Right ventricle myocardium superior (tissue), 1 donor: ENCODE measurements at places on chromosomes 6 and 20. TPM values are rescaled to one million over a fixed set of nuclear protein-coding genes. Genes with fewer than 3 reads are reported as not detected.

DNA sequence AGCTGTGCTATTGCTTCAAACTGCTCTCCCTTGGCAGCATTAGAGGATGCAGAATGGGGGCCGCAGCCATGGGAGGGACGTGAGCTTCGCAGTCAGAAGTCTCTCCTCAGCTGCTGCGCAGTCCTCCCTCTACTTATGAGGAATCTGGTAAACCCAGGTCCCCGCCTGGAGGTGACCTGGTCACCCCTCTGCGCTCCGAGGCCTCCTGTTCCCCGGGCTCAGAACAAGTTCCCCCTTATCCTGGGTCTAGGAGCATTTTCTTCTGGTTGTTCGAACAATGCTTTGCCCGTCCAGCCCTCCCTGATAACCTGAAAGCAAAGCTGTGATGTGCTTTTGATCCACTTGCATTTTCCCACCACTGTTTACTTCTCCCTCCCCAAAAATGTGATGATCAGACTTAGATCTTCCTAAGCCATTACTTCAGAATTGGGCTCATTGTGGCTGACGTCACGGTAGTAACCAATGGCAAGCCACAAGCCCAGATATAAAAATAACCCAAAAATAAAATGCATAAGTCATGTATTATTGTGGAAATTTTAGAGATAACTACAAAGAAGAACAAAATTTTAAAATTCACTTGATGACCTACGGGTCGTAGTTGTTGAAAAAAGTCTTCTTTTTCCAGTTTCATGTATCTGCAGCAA, 80.7 kb downstream of the SERAC1 start:
- DNase-seq: peak; percentile 41

DNA sequence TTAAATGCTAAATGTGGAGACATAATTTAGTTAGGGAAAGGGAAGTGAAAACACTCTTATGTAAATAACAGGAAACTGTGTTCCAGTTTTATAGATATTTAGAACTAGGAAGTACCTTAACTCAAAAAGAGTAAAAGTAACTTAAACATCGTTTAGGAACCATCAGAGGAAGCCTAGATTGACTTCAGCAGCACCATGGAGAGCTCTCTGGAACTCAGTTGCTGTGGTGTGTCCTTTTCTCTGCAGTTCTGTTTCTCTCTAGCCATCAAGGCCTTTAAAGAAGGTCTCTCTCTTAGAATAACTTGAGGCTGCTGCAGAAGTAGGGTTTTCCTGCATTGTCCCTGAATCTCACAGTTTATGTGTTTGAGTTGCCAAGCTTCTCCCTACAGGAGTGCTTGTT, 26.9 kb downstream of the CLVS2 start:
- DNase-seq: no peak

GRCh38 chr6:159180001-159180400, 10.8 kb downstream of the FNDC1 start:
- DNase-seq: no peak

DNA sequence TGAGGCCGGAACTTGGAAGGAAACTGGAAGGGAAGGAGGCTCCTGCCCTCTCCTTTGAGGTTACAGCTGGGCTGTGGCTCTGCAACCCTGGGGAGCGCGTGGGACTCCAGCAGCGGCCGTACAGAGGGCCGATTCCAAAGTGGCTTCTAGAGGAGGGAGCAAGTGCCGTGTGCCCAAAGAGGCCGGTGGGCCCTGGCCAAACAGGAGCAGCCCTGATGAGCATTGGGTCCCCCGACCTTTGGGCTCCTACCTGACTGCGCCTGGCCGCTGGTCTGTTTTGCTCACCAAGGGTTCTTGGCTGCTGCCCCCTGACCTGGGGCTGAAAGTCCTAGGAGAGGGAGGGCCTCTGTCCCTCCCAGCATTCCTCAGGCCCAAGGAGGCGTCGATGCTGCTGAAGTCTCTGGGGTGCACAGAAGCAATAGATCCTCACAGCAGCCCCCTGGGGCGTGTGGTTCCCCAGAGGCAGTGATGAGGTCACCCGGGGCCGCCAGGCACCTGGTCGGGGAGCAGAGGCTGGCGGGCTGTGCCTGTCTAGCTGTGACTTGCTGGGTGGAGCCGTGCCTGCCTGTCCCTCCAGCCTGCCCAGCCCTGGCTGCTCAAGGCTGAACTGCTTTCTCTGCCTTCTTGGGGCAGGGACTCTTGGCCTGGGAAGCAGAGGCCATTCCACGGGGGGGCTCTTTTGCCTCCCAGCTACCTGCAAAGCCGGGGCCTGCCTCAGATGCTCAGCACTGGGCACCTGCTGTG, 9.8 kb downstream of the RBM38 start:
- DNase-seq: peak; percentile 42

DNA sequence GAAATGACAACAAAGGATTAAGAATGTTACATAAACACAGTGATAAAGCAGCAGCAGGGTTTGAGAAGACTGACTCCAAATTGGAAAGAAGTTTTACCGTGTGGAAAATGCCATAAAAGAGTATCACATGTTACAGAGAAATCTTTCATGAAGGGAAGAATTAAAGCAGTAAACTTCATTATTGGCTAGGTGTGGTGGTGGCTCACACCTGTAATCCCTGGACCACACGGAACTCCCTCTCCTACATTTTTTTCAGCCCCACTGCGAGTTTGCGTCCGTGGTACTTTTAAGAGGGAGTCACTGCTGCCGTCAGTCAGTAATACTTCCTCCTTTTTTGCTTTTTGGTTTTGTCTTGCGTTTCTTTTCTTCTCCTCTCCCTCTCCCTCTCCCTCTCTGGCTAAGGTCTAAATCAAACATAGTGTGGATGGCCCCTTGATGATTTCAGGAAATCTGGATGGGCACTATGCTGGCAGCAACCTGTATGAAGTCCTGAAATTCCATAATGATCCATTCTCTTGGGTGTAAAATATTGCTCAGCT, 112.3 kb downstream of the MAN1A1 start:
- no peak for DNase-seq

- no peak for DNase-seq
Observed at GRCh38 chr6:139580592-139581484, 206.4 kb upstream of the CITED2 start.

- DNase-seq: no peak
Observed at GRCh38 chr6:139833592-139833991, 459.1 kb upstream of the CITED2 start.

DNA sequence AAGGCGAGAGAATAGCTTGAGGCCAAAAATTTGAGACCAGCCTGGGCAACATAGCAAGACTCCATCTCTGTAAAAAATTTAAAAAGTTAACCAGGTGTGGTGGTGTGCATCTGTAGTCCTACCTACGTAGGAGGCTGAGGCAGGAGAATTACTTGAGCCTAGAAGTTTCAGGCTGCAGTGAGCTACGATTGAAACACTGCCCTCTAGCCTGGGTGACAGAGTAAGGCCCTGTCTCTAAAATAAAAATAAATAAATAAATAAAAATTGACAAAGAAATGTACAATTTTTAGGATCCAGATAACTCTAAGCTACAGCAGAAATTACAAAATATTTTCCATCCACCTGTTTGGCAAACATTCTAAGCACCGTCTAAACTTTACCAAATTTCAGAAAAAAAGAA, 941.0 kb upstream of the ADGRB3 start:
- DNase-seq: no peak

DNA sequence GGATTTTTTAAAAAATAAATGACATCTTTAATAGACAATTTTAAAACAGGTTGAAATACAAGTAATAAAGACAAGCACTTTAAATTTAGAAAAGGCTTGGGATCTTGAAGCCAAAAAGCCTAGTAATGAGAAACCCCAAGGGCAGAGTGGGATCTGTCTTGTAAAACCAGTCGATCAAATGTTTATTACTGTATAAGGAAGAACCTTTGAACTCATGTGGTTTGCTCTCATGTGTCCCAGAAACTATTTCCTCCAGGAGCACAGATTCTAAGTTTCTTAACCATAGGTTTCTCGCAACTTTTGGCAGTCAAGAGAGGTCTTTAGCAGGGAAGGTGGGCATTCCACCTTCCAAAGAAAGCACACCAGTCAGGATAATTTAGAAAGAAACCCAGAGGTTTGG, 541.7 kb upstream of the BTBD3 start:
- no peak for DNase-seq

DNA sequence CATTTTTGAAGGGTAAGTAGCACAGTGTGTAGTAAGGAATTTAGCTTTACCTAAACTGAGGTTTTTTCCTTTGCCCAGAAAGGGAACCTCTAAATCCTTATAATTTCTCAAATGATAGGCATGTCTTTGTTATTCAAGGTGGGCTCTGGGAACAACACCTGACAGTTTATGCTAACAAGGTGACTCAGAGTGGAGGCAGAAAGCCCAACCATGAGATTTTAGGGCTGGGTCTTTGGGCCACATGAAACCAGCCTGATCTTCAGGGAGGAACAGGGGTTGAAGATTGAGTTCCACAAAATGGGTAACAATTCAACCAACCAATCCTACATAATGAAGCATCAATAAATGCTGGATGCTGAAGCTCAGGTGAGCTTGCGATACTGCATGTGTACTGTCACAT, 46.6 kb downstream of the PRSS35 start:
- no peak for DNase-seq

- no peak for DNase-seq
Observed at GRCh38 chr6:2546901-2547300, 203.8 kb downstream of the MYLK4 start.

- DNase-seq: no peak
Observed at GRCh38 chr20:48770700-48771442, 56.9 kb downstream of the PREX1 start.

DNA sequence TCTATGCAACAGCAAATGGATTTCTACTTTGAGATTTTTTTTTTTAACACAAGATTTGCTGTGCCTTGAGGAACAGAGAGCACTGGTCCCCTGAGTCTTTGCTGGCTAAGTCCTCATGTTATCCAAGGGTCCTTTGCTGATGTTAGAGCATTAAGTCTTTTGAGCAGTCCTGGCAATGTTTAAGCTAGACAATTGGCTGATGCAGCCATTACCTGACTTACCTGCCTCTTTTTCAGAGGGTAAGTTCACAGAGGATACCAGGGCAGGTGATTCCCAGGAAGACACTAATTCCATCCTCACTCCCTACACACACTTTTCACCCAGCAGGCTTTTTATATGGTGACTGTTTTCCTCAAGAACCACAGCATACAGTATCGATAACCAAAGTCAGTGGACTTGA, 337.7 kb downstream of the HDGFL1 start:
- DNase-seq: no peak

DNA sequence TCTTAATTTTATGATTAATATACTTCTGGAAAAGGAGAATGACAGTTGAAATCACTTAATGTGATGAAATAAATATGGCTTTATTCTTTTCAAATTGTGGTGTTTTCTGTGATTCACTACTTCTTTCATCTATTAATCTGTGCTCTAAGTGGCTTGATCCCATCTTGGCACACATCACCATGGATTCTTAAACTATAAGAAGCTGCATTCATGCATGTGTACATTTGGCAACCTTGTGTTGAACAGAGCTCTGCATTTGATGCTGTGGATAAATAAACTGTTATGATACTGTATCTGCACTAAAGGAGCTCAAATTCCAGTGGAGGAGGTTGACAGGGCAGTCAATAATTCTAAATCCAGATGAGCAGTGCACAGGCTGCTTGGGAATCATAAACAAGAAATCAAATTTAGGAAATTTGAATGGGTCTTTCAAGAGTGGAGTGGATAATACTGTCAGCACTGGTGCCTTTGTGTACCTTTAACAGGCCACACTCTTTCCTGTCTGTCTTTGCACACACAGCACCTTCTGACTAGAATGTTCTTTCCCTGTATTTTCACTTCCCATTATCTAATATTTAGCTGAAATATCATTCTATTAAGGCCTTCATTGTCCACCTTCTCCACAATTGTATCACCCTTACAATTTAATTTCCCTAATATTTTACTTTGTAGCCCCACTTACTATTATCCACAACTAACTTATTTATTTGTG, 252.9 kb downstream of the GRM1 start:
- DNase-seq: no peak

DNA sequence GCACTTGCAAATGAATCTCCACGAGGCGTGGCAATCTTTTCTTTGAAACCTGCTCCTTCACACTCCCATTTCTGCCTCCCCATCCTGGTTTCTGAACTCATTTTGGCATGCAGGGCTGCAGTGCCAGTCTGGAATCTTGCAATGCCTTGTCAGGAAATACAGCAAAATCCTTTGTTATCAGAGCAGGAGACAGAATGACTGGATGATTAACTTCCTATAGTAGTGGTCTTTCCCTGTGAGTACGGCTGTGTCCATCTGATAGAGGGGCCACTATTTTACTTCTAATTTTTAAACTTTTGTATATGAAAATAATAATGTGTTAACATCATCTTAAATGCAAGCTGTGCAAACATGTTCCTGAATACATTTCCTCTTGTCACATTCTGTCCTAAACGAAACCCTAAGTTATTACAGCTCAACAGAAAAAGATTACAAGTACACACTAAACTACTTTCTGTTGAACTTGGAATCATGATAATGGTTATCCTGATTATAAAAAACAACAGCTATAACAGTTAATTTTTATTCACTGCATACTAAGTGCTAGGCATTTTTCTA, 140.2 kb downstream of the KIF13A start:
- DNase-seq: no peak

DNA sequence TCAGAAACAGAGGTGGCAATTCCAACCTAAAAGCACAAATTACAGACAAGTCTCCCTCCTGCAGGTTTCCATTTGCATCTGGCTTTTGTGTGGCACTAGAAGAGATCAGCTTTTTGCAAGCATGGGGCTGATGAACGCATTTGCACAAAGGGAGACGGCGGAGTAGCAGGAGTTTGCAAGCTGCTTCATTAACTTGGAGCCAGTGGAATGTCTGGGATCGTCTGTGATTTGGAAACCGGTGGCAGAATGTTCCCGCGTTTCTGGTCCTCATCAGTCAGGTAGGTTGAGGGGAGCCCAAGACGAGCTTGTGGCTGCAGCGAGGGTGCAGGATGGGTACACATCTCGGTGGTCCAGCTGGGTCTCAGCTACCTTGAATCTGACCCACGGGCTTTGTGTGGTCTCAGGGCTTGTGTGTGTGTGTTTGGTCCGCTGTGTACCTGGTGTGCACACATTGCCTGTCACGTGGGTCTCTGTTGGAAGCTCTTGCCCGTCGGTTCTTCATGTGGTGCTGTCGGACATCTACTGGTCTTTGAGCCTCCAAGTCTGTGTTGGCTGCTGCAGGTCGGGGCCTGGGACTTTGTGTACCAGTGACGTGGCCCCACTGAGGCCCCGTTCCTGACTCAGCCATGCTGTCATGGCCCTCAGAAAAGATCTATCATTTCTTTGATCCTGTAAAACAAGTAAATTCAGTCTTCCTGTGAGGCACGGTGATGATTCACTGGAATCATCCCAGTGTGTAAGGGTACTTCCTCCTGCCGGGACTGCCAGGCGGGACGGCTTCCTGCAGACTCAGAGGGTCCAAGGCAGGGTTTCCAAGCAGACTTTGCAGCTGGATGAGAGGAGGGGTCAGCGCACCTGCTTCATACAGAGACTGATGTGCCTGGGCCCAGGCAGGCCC, 12.4 kb upstream of the MYT1 start:
- DNase-seq: peak; percentile 6

- DNase-seq: no peak
Observed at GRCh38 chr6:129920103-129920798, 59.1 kb upstream of the TMEM244 start.

GRCh38 chr6:125232466-125232865, 69.3 kb downstream of the HDDC2 start:
- no peak for DNase-seq

Gene HAO1
- total RNA-seq: not detected

Gene POLR1H
- total RNA-seq: 12.2 TPM

Gene RREB1
- total RNA-seq: 34.2 TPM

Gene LY6G5B
- total RNA-seq: 2.8 TPM

Gene TMC2
- total RNA-seq: not detected

Gene BMP5
- 2.4 TPM for total RNA-seq

Gene MEP1A
- total RNA-seq: not detected

Gene RIPOR3
- 8.1 TPM for total RNA-seq

Gene PGK2
- total RNA-seq: not detected

Gene SLC32A1
- total RNA-seq: not detected

Gene ABT1
- 7.4 TPM for total RNA-seq
